ENCODE measurements at places on chromosomes 12 and 14. TPM values are rescaled to one million over a fixed set of nuclear protein-coding genes. Genes with fewer than 3 reads are reported as not detected.

Gene CPM
- total RNA-seq = 8.7 TPM

Gene RNASE3
- total RNA-seq = not detected

Gene CIROP
- total RNA-seq = not detected

Gene HSPA2
- total RNA-seq = 40.2 TPM

Gene AQP2
- not detected for total RNA-seq

Gene TEX22
- total RNA-seq = 0.18 TPM

Gene ETFRF1
- total RNA-seq = 2.0 TPM

Gene KRT80
- total RNA-seq = 71.8 TPM

Gene ASIC1
- total RNA-seq = 6.4 TPM

Gene ETFBKMT
- 0.64 TPM for total RNA-seq

Gene FOXG1
- 0.17 TPM for total RNA-seq

Gene ASCL1
- not detected for total RNA-seq

Gene CCDC175
- total RNA-seq = not detected

Gene ZBTB39
- 5.9 TPM for total RNA-seq

Gene CLEC1A
- not detected for total RNA-seq

Gene P2RX2
- total RNA-seq = not detected

Gene SMIM10L1
- total RNA-seq = 8.4 TPM

Gene B4GALNT1
- total RNA-seq = 37.8 TPM

Gene GNB3
- total RNA-seq = 1.9 TPM

Gene CLMN
- 4.5 TPM for total RNA-seq

Gene CKB
- 106 TPM for total RNA-seq

Gene TAS2R10
- total RNA-seq = not detected

Gene PTHLH
- total RNA-seq = 34.4 TPM

Gene RHEBL1
- 4.9 TPM for total RNA-seq

Gene BEGAIN
- total RNA-seq = 11.8 TPM

Gene B3GNT4
- total RNA-seq = 0.80 TPM

Gene GRIN2B
- total RNA-seq = 3.9 TPM

Gene PTGR2
- 7.5 TPM for total RNA-seq
